ENCODE measurements at places on chromosomes 3 and 15. TPM values are rescaled to one million over a fixed set of nuclear protein-coding genes. Genes with fewer than 3 reads are reported as not detected.

DNA sequence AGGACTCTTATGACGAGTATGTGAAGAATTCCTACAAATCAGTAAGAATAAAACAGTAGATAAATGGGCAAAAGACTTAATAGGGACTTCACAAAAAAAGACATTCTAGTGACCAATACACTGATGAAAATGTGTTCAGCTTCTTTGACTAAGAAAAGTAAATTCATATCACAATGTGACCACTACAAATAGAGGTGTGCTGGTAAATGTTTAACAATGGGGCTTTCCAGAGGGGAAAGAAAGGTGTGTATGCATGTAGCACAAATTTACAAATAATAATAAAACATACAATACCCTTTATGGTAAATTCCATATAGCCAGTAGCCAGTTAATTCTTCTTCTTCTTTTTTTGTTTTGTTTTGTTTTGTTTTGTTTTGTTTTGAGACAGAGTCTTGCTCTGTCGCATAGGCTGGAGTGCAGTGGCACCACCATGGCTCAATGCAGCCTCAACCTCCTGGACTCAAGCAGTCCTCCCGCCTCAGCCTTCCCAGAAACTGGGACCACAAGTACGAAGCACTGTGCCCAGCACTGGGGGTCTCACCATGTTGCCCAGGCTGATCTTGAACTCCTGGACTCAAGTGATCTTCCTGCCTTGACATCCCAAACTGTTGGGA is 17.5 kb upstream of the NMD3 start:
- DNase-seq: no peak

DNA sequence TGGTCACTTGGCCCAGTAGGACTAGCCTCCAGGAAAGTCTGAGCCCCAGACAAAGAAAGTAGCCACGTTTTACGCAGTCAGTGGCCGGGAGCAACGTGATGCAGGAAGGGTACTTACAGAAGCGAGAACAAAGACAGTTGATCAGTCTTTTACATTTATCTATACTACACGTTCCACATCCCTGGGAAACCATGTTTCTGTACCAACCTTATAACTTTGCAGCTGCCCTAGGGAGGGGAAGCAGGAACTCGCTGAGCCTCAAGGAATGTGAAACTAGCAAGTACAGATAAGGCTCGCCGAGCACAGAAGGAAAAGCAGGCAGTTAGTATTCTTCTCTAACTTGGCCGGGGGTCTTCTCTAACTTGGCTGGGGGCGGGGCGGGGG is 3.4 kb upstream of the KNL1 start:
- peak; percentile 1 for DNase-seq

GRCh38 chr3:15797642-15798303 is at the start of gene ANKRD28:
TSS of gene ANKRD28 (minus strand) at chr3:15797979. CDS start at chr3:15796521, 1,458 bp downstream.
- peak; percentile 20 for DNase-seq

DNA sequence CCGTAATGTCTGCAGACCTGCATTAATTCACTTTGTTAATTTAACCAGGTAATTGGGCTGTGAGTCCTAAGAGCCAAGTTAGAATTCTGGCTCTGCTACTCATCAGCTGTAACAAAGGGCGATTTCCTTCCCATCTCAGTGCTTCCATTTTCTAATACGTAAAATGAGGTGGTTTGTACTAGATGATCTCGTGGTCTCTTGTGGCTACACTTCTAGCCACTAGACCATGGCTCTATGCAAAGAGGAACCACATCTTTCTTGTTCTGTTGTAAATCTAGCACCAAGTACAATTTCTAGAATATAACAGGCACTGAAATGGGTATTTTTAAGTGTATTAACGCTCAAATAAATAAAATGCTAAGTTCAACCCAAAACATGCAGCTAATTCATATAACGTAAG is 174.4 kb upstream of the THBS1 start:
- no peak for DNase-seq

DNA sequence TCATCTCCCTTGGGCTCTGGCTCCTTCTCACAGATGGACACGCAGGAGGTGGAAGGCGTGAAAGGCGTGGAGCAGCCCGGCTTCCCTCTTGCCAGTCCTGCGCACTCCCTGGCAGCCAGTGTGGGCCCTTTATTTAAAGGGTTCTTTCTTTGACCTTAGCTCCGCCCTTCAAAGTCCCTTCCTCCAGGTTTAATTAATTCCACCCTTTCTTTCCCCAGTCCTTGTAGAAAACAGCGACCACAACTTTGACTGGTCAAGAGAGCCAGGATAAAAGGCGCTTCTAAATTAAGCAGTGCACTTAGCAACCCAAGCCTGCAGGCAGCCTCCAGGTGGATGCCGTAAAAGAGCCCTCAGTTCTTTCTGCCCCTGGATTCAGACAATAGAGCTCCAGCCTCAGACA is at the start of gene HDC:
TSS of gene HDC (minus strand) at position 107 of the 400 bp plus-strand sequence. CDS start at position 4, 103 bp downstream.
- no peak for DNase-seq

GRCh38 chr3:66442254-66443117 is 58.3 kb downstream of the LRIG1 start:
- DNase-seq: peak; percentile 2

DNA sequence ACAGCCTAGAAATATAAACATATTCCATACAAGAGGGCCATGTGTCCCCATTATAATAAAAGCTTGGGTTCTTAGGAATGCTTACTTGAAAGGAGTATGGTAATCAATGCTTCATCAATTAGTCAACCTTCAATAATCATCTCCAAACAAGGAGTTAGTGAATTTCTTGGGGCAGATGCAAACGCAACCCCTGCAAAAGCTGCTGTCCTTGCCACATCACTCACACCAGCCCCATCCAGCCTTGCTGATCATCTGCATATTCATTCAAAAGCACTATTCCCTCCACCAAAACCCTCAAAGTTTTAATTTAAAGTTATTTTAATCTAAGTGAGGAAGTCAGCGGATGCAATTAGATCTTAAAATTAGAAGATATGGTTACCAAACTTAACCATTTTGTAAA is 54.0 kb upstream of the VGLL4 start:
- DNase-seq: no peak

DNA sequence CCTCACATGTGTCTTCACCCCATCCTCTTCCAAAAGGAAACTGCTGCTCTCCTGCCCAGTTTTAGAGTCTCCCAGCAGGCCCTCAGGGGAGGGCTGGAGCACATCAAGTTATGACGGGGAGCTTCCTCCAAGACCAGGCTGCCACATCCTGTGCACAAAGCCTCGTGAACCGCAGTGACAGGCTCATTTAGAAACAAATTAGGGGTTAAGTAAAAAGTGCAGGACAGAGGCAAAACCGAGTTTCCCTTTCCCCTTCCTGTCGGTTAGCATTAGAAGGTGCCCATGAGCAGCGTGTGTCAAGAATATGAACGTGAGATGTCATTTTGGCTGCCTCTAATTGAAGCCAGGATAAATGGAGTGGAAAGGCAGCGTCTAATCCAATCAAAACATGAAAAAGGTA is 199.7 kb downstream of the ARRDC4 start:
- no peak for DNase-seq

- no peak for DNase-seq
Observed at GRCh38 chr3:146780251-146780650, 175.1 kb upstream of the PLSCR5 start.

- DNase-seq: peak; percentile 90
Observed at GRCh38 chr15:79310985-79311900, at the start of gene TMED3. TSS of gene TMED3 (plus strand) at chr15:79311112. CDS start at chr15:79311250, 138 bp downstream.

- no peak for DNase-seq
Observed at GRCh38 chr3:100682056-100682853, 27.0 kb upstream of the TFG start.

GRCh38 chr15:85792912-85793590 is 1.7 kb downstream of the KLHL25 start:
- DNase-seq: no peak

- DNase-seq: no peak
Observed at GRCh38 chr3:122758877-122759560, 34.6 kb downstream of the HSPBAP1 start.

DNA sequence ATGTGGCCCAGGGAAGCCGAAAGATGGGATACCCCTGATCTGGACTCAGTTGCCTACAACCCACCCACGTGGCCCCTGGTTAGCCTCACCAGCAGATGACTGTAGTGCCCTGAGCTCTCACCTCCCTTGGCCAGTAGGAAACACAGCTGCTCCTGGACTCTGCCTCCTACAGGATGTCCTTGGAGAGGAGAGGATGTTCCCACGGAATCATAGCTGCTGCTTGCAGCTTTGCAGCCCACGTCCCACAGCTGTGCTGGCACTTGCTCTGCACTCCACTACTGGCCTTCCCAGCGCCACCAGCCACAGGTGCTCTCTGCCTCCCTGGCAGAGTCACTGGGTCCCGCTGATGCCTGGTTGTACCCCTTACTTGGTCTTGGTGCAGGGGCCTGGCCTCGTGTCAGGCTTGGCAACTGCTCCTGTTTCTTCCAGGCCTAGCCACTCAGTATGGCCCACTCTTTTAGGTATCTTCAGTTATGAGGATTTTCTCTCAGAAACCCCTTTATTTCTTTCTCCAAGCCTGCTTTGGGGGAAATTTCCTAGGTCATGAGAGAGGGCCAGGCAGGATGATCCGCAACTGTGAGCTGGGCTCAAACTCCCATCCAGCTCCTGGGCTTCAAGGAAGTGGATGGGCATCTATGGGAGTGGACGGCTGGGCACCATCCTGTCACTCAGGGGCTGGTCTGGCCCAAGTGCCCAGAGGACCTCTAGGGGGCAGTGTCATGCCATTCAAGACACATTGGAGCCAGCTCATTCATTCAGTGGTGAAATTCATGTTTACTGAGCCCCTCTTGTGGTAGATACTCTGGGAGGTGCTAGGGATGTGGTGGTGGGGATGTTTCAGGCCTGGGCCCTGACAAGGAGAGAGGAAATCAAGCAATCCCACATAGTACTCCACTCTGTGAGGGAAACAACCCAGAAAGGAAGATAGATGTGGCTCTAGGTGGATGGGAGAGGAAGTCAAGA is 16.2 kb upstream of the VILL start:
- peak; percentile 81 for DNase-seq

GRCh38 chr3:196270499-196270898 is 17.0 kb downstream of the PCYT1A start:
- no peak for DNase-seq

DNA sequence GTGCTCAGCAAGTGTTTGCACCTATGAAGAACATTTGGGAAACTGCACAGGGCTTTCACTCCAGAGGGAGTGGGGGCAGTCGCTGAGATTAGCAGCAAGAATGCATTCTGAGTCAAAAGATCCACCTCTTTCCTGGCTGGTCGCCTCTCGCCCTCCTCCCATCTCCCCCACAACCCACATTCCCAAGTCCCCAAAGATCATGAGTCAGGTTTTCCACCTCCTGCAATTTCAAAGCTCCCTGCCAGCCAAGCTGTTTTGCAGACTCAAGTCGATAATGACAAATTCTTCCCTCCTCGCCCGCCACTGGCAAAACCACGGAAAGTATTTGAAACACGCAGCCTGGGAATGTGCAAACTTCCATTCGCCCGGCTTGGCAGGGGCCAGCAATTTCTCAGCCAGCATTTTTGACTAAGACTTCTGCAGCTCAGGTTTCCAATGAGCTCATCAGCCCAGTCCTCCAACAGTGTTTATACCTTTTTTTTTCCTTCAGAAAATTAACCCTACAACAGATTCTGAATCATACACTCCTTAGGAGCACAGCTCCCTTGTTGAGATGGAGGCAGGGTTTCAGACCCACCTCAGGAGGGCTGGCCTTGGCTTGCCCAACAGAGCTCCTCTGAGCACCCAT is 181.4 kb downstream of the SMAD6 start:
- DNase-seq: peak; percentile 91

DNA sequence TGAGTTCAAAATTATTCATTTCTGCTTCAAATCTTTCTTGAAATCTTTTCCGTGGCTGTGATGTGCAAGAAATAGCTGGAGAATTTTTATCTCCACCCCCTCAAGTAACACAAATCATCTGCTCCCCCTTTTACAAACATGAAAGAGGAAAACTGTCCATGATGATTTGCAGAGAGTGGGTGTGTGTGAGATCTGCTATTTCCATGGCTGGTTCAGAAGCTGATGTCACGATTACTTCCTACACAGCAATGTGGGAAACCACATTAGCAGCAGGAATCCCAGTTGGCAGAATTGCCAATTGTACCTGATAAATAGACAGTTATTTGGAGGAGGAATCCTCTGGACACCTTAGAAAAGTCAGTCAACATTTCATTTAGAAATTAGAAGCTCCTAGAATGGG is 75.2 kb upstream of the GRM7 start:
- no peak for DNase-seq

DNA sequence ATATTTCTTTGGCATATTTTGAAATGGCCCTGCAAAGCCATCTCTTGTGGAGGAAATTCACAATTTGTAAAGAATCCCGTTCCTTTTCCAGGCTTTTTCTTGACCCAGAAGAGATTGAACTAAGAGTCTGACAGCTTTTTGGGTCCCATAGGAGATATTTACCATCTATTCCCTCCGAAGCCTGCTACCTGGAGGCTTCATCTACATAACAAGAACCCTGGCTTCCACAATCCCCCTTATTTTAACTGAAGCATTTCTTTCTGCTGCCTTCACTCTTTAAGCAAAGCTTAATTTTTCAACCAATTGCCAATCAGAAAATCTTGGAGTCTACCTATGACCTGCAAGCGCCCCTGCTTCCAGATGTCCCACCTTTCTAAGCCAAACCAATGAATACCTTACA is 248.1 kb upstream of the GADL1 start:
- no peak for DNase-seq

GRCh38 chr3:171454041-171454440 is 6.2 kb downstream of the TNIK start:
- no peak for DNase-seq

ZBED2 gene
- total RNA-seq: 0.56 TPM

ARL8B gene
- total RNA-seq: 47.0 TPM

LSG1 gene
- total RNA-seq: 86.3 TPM

LSAMP gene
- 0.90 TPM for total RNA-seq

TIPARP gene
- total RNA-seq: 91.4 TPM

PROS1 gene
- total RNA-seq: 1.3 TPM

IL17RE gene
- total RNA-seq: 25.5 TPM

OXSR1 gene
- 50.4 TPM for total RNA-seq

TPRG1 gene
- total RNA-seq: 2.1 TPM

HTR3E gene
- total RNA-seq: not detected

ARPIN gene
- 20.1 TPM for total RNA-seq

CLDN11 gene
- 8.7 TPM for total RNA-seq

PRSS50 gene
- not detected for total RNA-seq

TMC3 gene
- not detected for total RNA-seq

RHCG gene
- total RNA-seq: 0.59 TPM

CCDC39 gene
- not detected for total RNA-seq

All from Calu3 (cell line).